GM23338 (cell line): ENCODE measurements at places on chromosomes 7 and 10. TPM values are rescaled to one million over a fixed set of nuclear protein-coding genes. Genes with fewer than 3 reads are reported as not detected.

DNA sequence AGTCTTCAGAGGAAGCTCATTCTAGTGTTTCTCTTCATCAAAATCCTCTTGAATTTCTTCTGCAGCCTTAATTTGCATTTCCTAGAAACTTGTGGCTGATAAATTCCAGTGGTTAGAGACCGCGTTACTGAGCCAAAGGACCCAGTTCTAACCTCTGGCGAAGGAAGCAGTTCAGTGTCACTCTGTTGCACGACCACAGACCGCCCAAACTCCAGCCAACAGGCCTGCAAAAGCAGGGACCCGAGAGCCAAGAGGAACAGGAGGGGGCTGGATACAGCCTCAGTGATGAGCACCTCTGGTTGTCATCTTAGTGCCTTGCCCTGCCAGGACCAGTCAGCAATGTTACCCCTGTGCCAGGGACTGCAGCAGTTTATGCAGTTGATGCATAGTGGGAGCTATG lies 70.0 kb downstream of the AFAP1L2 start:
- no peaks in the 10 kb centered on the region for H3K27me3 ChIP-seq
- H3K36me3 ChIP-seq = no peaks in the 10 kb centered on the region
- H3K27ac ChIP-seq = no peak overlapping the region
- H3K4me3 ChIP-seq = no peak overlapping the region
- DNase-seq = peak; percentile 12
- H3K4me1 ChIP-seq = peaks cover 13% of the 10 kb centered on the region

- no peak overlapping the region for H3K27ac ChIP-seq
- H3K27me3 ChIP-seq = no peaks in the 10 kb centered on the region
- peaks cover 12% of the 10 kb centered on the region; the same call in 1 of the 2 replicates for H3K4me1 ChIP-seq
- no peak for DNase-seq
- no peak overlapping the region for H3K4me3 ChIP-seq
- H3K36me3 ChIP-seq = no peaks in the 10 kb centered on the region
Measured at GRCh38 chr7:106058928-106059324, 53.2 kb downstream of the SYPL1 start.

DNA sequence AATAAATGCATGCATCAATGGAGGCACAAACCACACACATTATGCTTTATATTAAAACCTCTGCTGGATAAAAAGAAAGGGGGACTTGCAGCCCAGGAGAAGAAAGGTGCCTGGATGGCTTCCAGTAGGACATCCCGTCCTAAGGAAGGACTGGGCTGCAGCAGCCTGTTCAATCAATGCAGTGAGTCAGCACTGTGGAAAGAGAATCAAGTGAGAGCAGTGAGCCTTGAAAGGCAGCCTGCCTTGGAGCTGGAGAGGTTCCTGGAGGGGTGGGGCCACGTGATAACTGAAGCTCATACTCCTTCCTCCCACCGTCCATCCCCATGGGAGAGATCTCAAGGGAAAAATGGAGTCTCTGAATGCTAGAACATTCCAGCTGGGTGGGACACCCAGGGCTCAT lies 501.2 kb downstream of the ADRA2A start:
- no peaks in the 10 kb centered on the region for H3K4me1 ChIP-seq
- no peak overlapping the region for H3K4me3 ChIP-seq
- no peaks in the 10 kb centered on the region; the same call in 1 of the 2 replicates for H3K36me3 ChIP-seq
- no peaks in the 10 kb centered on the region for H3K27me3 ChIP-seq
- no peak overlapping the region for H3K27ac ChIP-seq

TCERG1L gene
- polyA plus RNA-seq = 3.6 and 3.9 TPM in 2 replicates

OGA gene
- 68.1 and 68.4 TPM in 2 replicates for polyA plus RNA-seq

DNA sequence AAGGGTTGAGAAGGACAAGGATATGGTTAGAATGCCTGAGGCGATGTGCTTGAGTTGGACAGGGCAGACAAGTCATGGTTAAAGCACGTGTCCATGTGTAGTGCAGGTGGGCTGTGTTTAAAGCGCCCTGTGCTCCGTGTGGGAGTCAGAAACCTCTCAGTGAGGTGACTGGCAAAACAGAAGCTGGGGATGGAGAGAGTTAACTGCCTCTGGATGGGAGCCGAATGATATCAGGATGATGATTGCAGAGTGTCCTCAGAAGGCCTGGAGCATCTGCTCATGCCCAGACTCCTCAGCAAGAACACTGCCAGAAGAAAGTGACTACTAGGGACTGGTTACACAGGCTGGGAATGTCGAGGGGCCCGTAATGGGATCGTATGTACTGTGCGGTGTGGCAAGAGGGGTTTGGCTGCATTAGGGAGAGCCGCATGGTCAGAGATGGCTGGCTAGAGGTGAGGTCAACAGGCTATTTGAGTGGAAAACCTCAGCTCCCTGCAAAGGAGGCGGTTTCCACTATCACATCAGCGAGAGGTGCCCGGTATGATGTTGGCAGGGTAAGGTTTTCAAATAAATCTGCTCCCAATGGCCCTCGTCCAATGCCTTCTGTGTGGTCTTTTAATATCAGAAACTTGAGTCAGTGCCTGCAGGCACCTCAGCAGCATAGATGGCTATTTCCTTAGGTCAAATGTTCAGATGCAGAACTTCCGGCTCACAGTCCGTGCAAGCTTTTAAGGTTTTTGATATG lies 26.1 kb upstream of the MRC1 start:
- H3K27ac ChIP-seq = no peak overlapping the region
- H3K4me1 ChIP-seq = no peaks in the 10 kb centered on the region
- no peaks in the 10 kb centered on the region for H3K36me3 ChIP-seq
- H3K4me3 ChIP-seq = no peak overlapping the region
- DNase-seq = no peak

DNA sequence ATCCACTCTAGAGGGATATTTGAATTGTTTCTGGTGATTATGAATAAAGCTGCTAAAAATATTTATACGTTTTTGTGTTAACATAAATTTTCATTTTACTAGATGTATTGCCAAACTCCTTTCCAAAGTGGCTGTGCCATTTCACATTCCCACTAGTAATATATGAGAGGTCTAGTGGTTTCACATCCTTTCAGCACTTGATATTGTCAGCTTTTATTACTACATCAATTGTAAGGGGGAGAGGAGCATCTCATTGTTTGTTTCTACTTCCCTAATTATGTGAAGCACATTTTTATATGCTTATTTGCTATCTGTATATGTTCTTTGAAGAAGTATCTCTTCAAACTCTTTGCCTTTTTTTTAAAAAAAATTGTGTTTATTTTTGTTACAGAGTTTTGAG lies 184.5 kb downstream of the ADK start:
- no peaks in the 10 kb centered on the region for H3K4me1 ChIP-seq
- no peak for DNase-seq
- no peak overlapping the region for H3K27ac ChIP-seq
- no peak overlapping the region for H3K4me3 ChIP-seq

GRCh38 chr7:10734595-10734994 lies 239.1 kb upstream of the PHF14 start:
- no peaks in the 10 kb centered on the region for H3K36me3 ChIP-seq
- H3K27ac ChIP-seq = no peak overlapping the region
- no peak overlapping the region for H3K4me3 ChIP-seq
- no peak for DNase-seq

DNA sequence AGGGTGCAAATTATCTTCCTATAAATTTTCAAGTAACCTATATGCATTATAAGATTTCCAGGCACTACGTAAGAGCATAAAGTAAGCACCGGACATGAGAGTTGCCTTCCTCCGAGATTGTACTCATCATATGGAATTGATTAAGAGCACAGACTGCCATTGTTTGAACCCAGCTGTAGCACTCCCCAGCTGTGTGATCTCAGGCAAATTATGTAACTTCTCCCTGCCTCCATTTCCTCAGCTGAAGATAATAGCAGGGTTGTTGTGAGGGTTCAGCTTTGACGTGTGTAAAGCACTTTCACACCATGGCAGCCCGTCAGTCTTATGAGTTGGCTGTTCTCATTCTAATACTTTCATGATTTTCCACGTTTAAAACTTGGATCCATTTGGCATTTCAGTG lies 122.6 kb downstream of the ITIH5 start:
- H3K4me1 ChIP-seq = peaks cover 9% of the 10 kb centered on the region; the same call in 1 of the 2 replicates
- no peaks in the 10 kb centered on the region for H3K27me3 ChIP-seq
- H3K27ac ChIP-seq = no peak overlapping the region
- no peak overlapping the region for H3K4me3 ChIP-seq
- H3K36me3 ChIP-seq = no peaks in the 10 kb centered on the region

GRCh38 chr10:113023017-113023416 lies 73.0 kb downstream of the TCF7L2 start:
- H3K4me1 ChIP-seq = peaks cover 74% of the 10 kb centered on the region
- DNase-seq = no peak
- H3K27ac ChIP-seq = no peak overlapping the region
- no peak overlapping the region for H3K4me3 ChIP-seq
- H3K27me3 ChIP-seq = no peaks in the 10 kb centered on the region

- no peak for DNase-seq
- no peak overlapping the region for H3K27ac ChIP-seq
- peaks cover 3% of the 10 kb centered on the region; the same call in 1 of the 2 replicates for H3K27me3 ChIP-seq
- H3K36me3 ChIP-seq = no peaks in the 10 kb centered on the region
Measured at GRCh38 chr10:18404530-18404929, 246.9 kb downstream of the NSUN6 start.

DNA sequence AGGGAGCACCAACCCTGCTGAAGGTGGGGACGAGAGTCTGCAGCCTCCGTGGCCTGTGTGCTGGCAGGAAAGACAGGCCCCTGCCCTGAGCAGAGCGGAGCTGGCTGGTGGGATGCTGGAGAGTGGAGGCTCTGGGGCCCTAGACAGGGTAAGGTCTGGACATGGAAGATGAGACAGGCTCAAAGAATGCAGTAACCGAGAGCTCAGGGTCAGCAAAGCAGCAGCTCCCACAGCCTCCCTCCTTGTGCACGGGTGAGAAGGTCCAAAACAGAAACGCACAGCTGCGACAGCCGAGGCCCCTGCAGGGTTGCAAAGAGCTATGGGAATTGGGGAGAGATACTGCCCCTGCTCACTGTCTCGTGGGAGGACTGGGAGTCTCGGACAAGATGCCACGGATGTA lies 80.5 kb downstream of the TNS3 start:
- H3K4me1 ChIP-seq = 0 out of 2 replicates have a peak, but pooled peaks cover 7% of the 10 kb centered on the region
- H3K27ac ChIP-seq = no peak overlapping the region
- no peak overlapping the region for H3K4me3 ChIP-seq
- no peak for DNase-seq

DNA sequence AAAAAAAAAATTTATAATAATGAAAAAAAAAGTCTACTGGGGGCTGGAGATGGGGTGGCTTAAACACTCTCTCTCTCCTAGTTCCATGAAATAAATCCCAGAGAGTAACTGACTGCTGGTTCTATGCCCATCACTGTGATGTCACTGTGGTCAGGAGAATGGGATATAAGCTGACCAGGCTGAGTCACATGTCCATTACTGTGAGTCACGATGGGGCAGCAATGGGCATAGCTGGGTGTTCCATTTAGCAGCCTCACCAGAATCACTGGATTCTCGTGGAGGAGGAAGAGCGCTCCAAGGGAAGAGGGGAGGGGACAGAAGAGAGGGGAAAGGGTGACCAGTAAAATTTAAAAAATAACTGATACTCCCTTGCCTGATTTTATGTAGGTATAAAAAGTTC lies 37.1 kb downstream of the MASTL start:
- no peak overlapping the region for H3K4me3 ChIP-seq
- no peak for DNase-seq
- no peaks in the 10 kb centered on the region for H3K36me3 ChIP-seq
- H3K27ac ChIP-seq = no peak overlapping the region
- H3K4me1 ChIP-seq = no peaks in the 10 kb centered on the region

DNA sequence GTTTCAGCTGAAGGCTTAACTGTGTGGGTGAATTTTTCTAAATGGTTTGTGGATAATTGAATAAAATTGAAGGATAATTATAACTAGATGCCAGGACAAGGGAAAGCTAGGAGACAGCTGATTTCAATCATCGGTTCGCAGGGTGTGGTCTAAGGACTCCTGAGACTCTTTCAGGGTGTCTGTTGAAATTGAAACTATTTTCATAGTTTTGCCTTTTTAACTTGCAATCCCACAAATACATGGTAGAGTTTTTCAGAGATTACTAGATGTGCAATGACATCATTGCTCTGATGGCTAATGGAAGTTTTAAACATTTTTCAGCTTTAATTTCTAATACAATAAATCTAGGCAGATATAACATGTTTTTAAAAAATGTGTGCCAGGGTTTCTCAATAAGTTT lies 18.5 kb downstream of the TRUB1 start:
- H3K36me3 ChIP-seq = no peaks in the 10 kb centered on the region
- H3K27me3 ChIP-seq = no peaks in the 10 kb centered on the region
- DNase-seq = no peak
- H3K4me1 ChIP-seq = no peaks in the 10 kb centered on the region

INMT gene
- polyA plus RNA-seq = 0.38 and 0.79 TPM in 2 replicates

DNA sequence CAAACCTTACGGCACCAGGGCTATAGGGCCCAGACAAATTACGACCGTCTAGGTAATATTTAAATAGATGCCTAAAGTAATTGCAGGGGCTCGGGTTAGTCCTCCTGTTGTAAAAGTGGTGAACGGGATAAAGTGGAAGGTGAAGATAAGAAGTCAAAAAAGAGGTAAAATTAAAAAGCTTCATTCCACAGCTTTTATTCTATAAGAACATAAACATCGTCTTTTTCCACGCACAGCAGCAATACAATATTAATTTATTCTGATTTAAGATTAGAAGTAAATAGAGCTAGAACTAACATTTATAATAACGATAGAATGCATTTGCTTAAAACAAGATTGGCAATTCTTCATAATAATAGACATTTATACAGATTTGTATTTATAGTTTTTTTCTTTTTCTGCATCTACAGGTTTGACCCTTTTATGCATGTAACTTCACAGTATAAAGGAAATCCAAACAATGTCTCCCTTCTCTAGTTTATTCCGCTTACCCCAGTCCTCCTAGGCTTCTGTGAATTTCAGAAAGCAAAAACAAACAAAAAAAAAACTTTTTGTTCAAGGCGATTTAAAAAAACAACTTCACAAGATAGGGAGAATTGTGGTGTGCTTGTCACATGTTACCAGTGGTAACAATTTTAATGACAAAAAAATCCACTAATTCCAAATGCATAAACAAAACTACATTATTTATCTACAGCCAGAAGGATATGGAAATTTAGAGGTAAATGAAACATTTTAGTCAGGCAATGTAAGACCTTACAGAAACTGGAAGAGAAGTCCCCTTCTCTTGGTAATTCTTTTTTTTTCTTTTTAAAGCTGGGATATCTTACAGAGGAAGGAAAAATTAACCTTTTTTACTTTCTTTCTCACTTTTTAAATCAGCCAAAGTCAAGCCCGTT lies 3.4 kb downstream of the HOXA10 start:
- peaks cover 27% of the 10 kb centered on the region for H3K4me1 ChIP-seq
- H3K4me3 ChIP-seq = peak overlapping the region; percentile 36; the same call in 1 of the 2 replicates
- H3K27me3 ChIP-seq = peaks cover 100% of the 10 kb centered on the region
- no peak overlapping the region for H3K27ac ChIP-seq
- no peak for DNase-seq

- no peaks in the 10 kb centered on the region for H3K36me3 ChIP-seq
- no peak for DNase-seq
- no peak overlapping the region for H3K27ac ChIP-seq
- H3K4me3 ChIP-seq = no peak overlapping the region
Measured at GRCh38 chr7:128906766-128907559, 3.5 kb downstream of the KCP start.

GRCh38 chr7:143382126-143382790 lies 1.1 kb downstream of the ZYX start:
- DNase-seq = no peak
- peaks cover 29% of the 10 kb centered on the region for H3K4me1 ChIP-seq
- no peaks in the 10 kb centered on the region for H3K27me3 ChIP-seq
- peaks cover 7% of the 10 kb centered on the region; the same call in 1 of the 2 replicates for H3K36me3 ChIP-seq

- no peaks in the 10 kb centered on the region for H3K4me1 ChIP-seq
- H3K36me3 ChIP-seq = no peaks in the 10 kb centered on the region
- H3K27me3 ChIP-seq = no peaks in the 10 kb centered on the region
- H3K4me3 ChIP-seq = no peak overlapping the region
- no peak overlapping the region for H3K27ac ChIP-seq
Measured at GRCh38 chr7:34091321-34091917, 186.1 kb downstream of the BMPER start.

FOXI2 gene
- 0.74 and 1.1 TPM in 2 replicates for polyA plus RNA-seq

GRCh38 chr10:103067484-103067883 lies 125.6 kb downstream of the NT5C2 start:
- H3K27me3 ChIP-seq = no peaks in the 10 kb centered on the region
- no peaks in the 10 kb centered on the region for H3K36me3 ChIP-seq
- no peak overlapping the region for H3K4me3 ChIP-seq
- no peak for DNase-seq
- no peak overlapping the region for H3K27ac ChIP-seq
